ENCODE measurements at places on chromosomes 2 and 18.

DNA sequence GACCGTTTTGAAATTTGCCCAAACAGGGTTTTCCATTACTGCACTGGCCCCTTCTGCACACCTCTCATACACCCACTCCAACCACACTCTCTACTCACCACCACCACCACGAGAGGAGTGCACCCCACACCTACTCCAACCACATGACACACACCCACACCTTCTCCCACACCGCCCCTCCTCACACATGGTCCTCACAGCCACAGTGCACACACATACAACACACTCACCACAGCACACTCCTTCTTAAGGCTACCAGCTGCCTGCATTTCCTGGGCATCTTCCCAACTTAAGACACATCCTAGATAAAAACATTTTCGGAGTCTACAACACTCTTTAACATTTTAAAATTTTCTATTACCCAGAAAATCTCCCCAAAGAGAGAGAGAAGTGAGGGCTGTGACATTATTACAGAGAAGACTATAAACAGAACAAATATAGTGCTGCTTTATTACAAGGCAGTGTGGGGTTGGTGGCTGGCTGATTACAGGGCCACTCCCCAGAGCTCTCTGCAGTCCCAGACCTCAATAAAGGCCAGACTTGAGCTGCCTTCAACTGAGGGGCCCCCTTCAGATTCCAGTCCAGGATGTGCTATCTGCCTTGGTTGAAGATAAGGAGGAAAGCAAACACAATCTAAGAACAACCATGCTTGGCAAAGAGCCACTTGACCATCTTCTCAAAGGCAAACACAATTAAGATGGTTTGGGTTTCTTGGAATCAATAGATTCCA, 36.1 kb downstream of the NHEJ1 start:
- DNase-seq: no peak

- no peak for DNase-seq
Observed at GRCh38 chr2:11371092-11371937, 26.9 kb upstream of the ROCK2 start.

GRCh38 chr2:14398641-14399040, 233.9 kb upstream of the LRATD1 start:
- DNase-seq: no peak

GRCh38 chr2:191758518-191759507, 80.9 kb downstream of the NABP1 start:
- DNase-seq: peak; percentile 28

DNA sequence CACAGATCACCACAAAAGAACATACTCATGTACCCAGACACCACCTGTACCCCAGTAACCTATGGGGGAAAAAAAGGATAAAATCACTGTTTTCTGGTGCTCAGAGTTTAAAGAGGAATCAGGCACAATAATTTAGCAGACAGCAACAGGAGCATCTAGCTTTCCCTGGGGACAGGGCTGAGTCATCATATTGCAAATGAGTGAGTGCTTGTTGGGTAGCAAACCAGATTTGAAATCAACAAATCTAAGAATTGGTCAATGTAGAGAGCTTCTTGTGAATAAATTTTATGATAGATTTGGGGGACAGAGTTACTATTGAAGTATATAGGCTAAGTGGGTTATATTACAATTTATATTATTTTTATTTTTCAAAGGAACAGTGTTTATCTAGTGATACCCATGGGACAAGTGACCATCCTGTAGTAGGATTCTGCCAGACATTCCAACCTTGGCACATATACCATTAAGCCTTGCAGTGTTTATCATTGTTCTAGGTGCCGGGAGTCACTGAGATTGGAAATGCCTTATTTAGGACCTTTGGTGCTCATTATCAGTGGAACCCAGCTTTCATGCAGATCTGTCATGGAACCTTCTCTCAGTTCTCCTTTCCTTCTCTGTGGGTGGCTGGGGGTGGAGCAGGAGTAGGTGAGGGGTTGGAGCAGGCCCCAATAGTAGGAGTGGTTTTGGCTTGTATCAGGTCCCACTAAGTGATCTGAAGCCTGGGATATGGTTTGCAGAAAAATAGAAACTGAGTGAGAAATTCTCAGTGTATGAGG, 117.2 kb downstream of the CERS6 start:
- no peak for DNase-seq

DNA sequence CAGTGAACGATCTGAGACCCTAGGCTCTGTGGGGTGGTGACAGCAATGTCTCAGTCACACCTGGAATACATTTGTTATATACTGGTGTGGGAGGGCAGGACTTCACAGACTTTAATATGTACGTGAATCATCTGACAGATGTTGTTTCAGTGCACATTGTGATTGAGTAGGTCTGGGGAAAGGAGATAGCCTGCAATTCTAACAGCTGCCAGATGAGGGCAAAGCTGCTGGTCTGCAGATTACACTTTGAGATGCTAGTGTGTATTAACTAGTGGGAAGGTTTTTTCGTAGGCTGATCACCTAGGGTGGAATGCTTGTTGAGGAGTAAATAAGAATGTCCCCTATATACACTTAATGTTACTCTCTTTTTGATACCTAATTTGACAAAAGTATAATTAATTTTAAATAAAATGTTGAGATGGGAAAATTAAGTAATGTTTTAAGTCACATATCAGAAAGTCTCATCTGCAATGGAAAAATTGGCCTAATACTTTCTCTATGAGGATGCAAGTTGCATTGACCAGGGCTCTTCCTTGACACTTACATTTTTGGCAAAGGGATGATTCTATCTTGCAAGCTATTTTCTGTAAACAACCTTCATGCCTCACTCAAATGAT, 496.9 kb upstream of the HNMT start:
- DNase-seq: no peak

DNA sequence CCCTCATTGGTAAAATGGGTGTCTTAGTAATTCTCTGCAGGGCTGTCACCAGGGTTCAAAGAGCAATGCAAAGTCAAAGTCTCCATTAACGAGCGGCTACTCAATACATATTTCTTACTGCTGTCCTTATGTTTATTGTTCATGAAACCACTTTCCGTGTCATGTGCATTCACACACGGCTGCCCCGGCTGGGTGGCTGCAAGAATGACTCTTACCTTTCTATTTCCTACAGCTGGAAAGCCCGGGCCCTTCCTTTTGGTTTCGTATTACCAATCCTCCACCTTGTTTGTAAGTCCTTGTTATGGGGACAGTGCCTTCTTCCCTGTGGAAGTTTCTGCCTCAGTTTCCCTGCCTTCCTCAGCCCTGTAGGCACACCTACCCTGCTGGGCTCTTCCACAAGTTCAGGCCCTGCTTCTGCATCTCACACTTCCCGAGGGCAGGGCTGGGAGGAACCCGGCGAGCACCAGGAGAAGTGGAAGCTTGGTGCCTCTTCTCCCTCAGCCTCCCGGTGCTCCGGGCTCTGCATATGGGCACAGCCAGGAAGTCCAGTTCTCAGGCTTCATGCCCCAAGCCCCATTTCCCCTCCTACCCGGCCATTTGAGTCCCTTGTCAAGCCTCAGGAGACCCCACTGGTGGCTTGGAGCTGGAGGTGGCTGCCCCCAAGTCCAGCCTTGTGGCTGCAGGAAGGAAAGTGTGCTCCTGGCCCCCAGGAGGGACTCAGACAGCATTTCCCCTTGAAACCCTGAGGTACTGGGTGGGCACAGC, 18.7 kb upstream of the ACKR3 start:
- DNase-seq: no peak

DNA sequence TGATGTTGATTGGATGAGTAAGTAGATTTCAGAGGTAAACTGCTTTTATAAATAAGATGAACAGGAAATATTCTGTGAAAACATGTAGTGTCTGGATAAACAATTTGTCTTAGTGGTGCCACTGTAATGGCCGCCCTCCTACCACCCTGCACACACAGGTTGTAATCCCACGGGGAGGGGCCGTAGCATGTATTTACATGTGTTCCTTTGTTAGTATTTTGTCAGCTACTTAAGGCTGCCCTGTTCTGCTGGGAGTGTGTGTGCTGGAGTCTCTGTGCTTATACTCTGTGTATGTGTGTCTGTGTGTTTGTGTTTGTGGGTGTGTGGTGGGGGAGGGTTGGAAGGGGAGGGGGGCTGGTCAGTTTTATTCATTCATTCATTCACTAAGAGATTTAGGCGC, 5.1 kb downstream of the TSHZ1 start:
- no peak for DNase-seq

DNA sequence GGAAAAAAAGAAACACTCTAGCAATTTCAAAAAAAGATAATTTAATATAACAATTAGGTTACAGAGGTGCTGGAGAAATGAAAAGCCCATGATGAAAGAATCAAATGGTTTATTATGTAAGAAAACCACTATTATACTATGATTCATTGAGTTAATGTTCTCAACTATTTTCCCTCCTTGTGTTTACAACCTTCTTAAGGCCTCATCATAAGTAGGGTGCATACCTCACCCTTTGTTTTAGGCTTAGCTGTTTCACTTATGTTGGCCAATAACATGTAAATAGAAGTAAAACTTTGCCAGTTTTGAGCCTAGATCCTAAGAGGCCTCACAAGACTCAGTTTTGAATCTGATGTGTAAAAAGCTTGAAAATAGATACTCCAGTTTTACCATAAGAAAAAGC, 418.3 kb upstream of the DDX18 start:
- no peak for DNase-seq

DNA sequence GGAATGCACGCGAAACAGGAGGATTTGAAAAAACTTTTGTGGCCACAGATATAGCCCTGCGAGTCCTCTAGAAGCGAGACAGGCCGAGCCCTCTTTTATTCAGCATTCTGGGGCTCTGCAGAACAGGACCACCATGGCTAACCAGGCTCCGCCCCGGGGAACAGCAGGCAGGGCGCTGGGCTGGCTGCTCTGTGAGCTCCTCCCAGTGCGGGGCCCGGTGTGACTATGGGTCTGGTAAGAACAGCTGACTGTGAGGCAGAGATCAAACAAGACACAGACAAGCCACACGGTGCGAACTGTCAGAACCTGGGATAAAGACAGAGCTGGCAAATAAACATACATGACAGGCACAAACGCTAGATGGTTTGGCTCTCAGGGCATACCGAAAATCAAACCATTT, 15.5 kb downstream of the PXDN start:
- DNase-seq: no peak

DNA sequence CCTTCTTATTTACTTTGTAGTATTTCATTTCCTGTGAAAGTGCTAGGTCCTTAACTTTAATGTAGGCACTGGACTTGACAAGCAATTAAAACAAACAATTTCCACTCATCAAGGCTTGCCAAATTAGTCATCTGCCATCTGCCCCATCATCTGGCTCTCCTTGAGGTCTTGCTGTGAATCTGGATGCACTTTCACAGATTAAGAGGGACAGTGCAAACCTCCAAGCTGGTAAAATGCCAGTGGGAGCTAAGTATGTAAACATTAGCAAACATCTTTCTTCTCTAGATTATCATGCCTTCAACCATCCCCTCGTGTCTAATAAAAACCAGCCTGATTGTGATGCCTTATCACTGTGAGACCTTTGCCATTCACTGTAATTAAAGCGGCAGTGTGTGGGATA, 402.9 kb downstream of the ERBB4 start:
- DNase-seq: no peak

GRCh38 chr2:64627860-64628841, 25.6 kb downstream of the SERTAD2 start:
- DNase-seq: no peak

GRCh38 chr2:117101613-117102012, 712.9 kb upstream of the DDX18 start:
- DNase-seq: no peak

DNA sequence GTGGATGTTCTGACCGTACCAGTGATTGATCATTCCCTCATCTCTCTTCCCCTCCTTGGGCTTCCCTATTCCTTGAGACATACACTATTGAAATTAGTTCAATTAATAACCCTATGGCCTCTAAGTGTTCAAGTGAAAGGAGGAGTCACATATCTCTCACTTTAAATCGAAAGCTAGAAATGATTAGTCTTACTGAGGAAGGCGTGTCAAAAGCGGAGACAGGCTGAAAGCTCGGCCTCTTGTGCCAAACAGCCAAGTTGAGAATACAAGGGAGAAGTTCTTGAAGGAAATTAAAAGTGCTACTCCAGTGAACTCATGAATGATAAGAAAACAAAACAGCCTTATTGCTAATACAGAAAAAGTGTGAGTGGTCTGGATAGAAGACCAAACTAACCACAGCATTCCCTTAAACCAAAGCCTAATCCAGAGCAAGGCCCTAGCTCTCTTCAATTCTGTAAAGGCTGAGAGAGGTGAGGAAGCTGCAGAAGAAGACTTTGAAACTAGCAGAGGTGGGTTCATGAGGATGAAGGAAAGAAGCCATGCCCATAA, 144.4 kb upstream of the LYPD6 start:
- DNase-seq: no peak

GRCh38 chr2:218370410-218371063, 11.5 kb upstream of the SLC11A1 start:
- DNase-seq: no peak

GRCh38 chr2:219058541-219059374, 2.0 kb downstream of the IHH start:
- no peak for DNase-seq

- no peak for DNase-seq
Observed at GRCh38 chr2:113765276-113765675, 8.8 kb upstream of the SLC35F5 start.

DNA sequence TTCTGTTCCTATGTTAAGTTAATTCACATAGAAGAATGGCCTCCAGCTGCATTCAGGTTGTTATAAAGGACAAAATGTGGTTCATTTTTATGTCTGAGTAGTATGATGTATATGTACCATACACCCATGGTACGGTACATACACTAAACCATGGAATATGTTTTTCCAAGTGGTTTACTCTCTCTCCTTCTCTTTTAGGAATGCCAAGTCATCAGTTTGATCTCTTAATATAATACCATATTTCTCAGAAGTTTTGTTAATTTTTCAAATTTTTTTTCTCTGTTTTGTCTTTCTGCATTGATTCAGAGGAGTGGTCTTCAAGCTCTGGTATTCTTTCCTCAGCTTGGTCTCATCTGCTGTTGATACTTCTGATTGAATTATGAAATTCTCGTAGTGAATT, 230.9 kb downstream of the DSEL start:
- DNase-seq: no peak

DNA sequence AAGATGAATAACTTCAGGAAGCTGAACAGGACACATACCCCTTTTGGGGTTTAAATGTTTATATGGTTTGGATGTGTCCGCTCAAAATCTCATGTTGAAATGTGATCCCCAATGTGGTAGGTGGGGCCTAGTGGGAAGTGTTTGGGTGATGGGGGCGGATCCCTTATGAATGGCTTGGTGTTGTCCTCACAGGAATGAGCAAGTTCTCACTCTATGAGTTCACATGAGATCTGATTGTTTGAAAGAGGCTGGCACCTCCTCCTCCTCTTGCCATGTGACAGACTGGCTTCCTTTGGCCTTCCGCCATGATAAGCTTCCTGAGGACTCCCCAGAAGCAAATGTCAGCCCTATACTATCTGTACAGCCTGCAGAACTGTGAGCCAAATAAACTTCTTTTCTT, 88.6 kb upstream of the ZNF532 start:
- no peak for DNase-seq

GRCh38 chr2:172829229-172829628, 93.6 kb downstream of the RAPGEF4 start:
- no peak for DNase-seq

DNA sequence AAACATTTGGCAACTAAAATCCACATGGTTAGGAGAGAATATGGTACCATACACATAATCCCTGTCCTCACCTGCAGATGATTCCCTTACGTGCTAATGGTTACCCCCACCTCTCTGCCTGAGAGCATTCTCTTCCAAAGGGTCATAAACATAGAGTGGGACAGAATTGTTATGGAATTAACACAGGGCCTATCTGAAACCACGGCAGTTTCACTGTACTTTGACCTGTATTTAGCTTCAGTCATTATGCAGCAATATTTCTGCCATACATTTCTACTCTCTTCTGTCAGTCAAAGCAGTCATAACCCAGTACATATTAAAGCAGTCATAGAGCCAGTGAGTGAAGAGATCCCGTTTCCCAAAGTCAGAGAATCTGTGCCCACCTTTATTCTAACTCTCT, 1128.9 kb upstream of the NXPH2 start:
- DNase-seq: no peak
